Mucosa of descending colon (tissue), 3 donors: ENCODE measurements at places on chromosomes 5 and 9.

GRCh38 chr9:2477755-2478154, 143.8 kb upstream of the VLDLR start:
- no peak for DNase-seq

DNA sequence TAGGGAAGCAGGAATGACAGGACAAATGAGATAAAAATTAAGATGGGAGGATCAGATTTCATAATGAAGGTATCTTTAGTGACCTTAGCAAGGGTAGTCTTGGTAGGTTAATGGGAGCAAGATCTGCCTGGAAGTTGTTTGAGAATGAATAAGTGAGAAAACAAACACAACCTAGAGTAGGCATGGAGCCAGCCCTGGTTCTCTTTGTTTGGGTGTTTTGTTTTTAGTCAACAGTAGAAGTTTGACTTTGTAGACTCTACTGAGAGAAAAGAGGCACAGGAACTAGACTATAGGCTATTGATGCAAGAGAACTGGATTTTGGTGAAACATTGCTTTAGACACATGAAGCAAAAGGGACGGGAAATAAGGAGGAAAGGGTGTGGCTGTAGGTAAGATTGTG, 40.3 kb downstream of the KCNN2 start:
- DNase-seq: no peak

DNA sequence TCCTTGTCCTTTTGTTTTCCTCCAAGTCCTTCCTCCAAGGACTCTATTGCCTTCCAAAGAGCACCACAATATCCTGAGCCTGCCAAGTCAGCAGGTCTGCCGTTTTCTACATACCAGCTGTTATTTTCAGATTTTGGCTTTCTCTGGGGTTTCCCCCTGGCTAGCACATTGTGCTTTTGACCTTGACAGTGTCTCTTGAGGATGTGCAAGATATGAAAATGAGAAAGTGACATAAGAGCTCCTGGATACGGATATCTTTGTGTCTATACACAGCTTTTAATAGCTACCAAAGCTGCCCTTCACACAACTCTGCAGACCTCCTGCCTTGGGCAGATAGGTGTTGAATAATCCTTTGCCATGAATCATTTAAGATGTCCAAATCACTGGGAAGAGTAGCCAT, 67.0 kb downstream of the HAPLN1 start:
- no peak for DNase-seq

GRCh38 chr9:87469793-87470465, 27.7 kb upstream of the DAPK1 start:
- no peak for DNase-seq

DNA sequence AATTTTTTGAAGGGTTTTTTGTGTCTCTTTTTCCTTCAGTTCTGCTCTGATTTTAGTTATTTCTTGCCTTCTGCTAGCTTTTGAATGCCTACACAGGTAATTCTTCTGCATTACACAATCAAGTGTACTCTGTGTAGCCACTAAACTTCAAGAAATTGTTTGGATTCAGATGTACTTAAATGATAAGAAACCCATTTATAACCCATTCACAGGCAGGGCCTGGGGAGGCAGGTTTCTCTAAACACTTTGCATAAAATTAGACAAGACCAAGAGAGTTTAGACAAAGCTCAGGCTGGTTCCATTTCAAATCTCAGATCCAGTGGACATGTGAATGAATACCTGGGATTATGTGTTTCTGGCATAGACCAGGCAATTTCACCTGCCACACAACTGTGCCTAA, 41.3 kb upstream of the SEMA5A start:
- no peak for DNase-seq

- no peak for DNase-seq
Measured at GRCh38 chr5:102921341-102922044, 166.4 kb downstream of the PAM start.

DNA sequence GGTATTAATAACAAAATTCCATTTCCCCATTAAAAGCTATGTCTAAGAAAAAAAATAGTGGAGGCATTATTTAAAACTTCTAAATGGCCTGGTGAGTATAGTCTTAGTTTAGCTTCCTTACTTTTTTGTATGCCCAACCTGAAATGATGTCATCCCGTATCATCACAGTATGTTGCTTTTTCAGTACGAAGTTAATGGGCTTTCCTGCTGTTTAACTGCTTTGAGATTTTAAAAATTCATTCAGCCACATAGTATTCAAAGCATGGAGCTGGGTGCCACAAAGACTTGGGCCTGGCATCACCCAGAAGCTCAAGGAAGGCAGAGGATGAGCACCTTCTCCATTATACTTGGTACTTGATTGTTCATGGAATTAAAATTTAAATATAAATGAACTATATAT, 7.4 kb downstream of the F2RL2 start:
- no peak for DNase-seq

GRCh38 chr9:71076096-71076495, 45.3 kb downstream of the TRPM3 start:
- no peak for DNase-seq

GRCh38 chr5:77772729-77773128, 3.4 kb downstream of the TBCA start:
- no peak for DNase-seq

DNA sequence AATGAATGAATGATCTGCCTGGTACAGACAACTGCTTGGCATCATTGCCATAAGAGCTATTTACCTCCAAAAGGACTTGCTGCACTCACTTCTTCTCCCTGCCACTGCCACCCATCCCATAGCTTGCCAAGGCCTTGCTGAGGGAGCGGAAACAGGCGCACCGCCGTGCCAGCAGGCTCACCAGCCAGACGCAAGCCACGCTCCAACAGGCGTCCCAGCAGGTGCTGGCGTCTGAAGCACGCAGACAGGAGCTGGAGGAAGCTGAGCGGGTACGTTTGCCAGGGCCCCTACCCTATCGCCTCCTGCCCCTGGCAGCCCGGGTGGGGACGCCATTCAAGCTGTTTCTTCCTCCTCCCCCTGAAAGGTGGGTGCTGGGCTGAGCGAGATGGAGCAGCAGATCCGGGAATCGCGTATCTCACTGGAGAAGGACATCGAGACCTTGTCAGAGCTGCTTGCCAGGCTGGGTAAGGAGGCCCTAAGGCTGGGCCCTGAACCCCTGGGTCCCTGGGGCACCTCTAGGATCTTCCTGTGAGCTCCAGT, 8.9 kb upstream of the AIF1L start:
- DNase-seq: no peak

DNA sequence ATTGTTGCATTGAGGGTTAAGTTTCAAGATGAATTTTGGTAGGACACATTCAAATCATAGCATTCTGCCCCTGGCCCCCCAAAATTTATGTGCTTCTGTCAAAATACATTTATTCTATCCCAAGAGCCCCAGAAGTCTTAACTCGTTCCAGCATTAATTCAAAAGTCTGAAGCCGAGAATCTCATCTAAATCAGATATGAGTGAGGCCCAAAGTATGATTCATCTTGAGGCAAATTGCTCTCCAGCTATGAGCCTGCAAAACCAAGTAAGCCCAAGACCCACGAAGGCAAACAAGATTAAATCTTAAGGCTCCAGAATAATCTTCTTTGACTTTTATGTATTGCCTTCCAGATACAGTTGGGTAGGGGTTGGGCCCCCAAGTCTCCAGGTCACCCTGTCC, 19.2 kb downstream of the TNPO1 start:
- no peak for DNase-seq

DNA sequence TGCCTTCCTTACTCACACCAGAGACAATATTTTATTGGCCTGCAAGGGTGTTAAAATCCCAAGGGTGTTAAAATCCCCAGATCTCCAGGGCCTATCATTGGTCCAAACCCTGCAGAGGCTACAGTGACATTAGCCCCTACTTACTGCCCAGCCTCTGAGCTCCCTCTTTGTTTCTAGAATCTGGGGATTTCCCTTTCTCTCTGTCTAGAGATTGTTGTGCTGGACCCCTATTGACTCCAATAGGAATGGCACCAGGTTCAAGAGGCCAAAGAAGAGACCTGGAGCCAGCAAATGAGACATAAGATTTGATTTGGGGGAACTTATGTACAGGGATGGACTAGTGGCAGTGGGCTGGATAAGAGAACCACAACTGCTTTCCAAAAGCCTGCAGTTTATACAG, 53.3 kb upstream of the ZBED3 start:
- no peak for DNase-seq

DNA sequence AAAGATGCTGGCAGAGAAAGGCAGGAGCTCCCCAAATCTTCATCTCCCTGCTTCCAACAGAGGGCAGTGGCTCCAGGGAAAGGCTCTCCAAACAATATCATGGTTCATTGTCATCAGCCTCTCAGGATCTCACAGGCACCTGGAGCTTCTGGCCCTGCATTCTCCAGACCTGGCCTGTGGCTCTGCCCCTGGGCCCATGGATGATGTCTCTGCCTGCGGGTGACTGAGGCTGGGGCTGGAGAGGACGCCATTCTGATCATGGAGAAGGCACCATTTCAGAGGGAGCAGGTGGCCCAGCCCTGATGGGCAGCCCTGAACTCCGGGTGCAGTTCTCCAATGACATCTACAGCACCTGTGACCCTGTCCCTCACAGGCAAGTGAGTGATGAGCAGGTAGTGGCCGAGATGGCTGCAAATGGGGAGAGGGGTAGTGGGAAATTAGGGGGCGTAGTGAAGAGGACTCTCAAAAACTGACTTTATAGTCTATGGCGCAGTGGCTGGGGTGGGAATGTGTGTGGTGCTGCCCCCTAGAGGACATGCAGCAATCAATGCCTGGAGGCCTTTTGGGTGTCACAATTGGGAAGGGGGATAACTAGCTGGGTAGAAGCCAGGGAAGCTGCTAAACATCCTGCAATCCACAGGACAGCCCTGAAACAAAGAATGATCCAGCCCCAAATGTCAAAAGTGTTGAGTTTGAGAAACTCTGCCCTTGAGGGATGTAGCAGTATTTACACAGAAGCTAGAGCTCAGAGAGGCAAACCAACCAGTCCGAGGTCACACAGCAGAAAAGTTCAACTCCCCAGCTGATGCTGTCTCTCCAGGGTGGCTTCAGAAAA, 3.2 kb downstream of the SH3PXD2B start:
- DNase-seq: peak; percentile 43

GRCh38 chr9:69622676-69623075, 49.5 kb downstream of the APBA1 start:
- no peak for DNase-seq

DNA sequence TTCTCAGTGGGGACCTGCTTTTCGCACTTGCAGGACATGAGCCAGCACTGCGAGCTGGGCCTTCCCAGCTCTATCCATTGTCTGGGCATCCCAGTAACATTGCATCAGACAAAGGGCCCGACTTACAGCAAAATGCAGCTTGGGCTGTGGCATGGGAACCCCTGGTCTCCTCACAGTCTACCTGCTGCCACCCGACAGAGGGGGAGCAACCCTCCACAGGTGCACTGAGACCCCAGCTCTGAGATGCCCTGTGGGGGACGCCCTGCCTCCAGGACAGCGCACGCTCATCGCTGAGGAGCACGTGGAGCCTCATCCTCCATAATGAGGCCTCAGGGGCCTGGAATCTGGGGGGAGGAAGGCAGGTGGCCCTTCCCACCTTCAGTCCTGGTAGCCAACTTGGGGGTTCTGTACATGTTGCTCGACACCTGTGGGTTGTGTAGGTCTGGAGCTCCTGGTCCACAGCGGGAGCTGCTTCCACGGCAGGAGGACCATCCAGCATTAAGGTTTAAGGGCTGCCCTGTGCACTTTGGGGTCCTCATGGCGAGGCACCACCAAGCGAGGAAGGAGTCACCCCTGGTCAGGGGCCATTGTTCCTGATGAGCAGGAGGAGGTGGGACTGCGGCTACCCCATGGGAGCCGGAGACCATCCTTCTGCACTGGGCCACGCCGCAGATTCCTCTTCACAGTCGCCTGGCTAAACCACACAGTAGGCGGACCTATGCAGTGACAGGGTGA, 376.5 kb upstream of the IRX1 start:
- no peak for DNase-seq

DNA sequence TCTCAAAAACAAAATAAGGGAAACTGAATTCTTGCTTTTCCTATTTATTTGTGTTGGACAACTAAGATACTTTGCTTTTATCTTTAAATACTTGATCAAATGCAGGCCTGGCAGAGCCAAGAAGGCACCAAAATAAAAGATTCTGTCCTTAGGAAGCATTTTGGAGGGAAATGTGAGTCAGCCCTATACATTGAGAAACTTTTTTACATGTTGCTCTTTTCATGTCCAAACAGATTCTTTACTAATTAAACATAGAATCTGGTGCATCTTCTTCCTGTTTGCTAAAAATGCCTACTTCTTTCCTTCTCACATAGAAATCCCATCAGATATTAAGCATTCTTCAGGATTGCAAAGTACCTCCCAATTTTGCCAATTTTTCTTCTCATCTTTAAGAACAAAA, 1160.4 kb downstream of the EFNA5 start:
- no peak for DNase-seq

DNA sequence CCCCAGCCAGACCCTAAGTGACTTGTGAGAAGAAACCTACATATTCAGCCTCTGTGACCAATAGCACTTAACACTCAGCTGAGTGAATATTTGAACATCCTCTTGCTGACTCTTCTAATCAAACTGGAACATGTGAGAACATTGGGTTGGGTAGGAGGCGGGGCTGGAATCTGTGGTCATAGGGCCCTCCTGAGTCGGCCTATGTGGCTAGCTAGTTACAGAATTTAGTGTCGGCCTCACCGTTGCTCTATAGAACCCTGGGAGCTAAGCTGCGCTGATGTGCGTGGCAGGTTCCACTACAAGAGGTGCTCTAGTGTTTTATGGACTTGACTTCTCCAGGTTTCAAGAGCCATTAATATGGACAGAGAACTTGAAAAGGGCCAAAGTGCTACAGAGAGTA, 138.8 kb downstream of the DROSHA start:
- no peak for DNase-seq

GRCh38 chr5:109027983-109028607, 280.4 kb downstream of the FER start:
- no peak for DNase-seq

GRCh38 chr5:150178262-150178661, 11.6 kb upstream of the SLC6A7 start:
- peak; percentile 81 for DNase-seq

- DNase-seq: no peak
Measured at GRCh38 chr5:75869891-75870290, 152.7 kb upstream of the POC5 start.

DNA sequence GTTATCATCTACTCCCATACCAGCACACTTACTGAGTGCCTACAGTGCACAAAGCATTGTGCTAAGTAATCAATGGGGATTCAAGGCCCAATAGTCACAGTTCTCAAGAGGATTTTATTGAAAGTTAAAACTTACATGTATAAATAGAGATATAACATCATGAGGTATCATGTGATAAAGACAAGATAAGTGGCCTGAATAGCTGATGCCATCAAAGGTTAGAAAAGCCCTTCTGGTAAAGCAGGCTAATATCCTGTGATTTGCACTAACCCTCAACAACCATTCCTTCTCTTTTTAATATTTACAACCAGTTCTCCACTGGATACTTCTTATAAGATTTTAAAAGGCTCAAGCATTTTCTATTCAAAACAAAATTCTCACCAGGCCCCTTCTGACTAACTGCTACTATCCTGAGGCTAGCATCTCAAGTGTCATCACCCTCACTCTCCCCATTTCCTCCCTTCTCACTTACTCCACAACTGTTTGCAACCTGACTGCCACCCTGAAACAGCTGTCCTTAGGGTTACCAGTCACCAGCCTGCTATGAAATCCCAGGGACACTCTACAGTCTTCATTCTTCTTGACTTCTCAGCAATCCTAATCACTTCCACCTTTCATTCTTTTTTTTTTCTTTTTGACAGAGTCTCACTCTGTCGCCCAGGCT, 377.9 kb downstream of the ENC1 start:
- no peak for DNase-seq
